ENCODE measurements at places on chromosomes 3 and 15.

DNA sequence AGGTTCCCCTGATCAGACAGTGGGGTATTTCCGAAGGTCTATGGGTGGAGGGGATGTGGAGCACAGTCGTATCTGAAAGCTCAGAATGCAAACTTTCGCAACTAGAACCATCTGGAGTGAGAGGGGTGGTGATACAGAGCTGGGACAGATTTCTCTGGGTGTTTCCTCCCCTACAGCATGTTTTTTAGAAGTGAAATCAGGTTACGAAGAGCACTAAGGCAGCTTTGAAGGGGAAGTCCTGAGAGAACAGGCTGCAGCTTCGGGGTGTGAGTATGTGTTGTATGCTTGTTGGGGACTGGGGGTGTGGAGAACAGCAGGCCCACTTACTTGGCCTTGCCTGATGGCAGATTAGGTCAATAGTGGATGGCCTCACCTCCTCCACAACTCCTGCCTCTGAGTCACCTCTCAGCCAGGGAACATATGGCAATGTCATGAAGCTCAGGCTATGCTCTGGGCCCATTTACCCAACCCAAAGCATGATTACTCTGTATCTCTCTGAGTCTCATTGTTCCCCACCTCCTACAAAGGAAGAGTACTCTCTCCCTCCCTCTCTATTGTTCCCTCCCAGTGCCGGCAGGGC, 107.2 kb upstream of the RASGRP1 start:
- DNase-seq = no peak

DNA sequence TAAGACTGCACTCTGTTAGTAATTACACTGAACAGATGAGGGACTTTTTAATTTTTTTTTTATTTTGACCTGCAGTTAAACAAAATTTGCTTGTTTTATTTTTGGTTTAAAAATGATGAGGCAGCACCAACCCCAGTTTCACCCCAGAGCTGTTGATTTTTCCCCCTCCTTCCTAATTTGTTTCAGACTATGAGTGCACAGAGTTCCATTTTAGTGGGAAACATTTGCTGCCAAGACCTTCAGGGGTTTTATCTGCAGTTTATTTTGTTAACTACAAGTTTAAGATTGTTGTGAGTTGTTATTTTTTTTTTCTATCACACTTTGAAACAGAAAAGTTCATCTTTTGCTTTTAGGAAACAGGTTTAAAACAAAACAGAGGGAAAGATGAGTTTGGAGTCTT, 455.9 kb upstream of the NR2F2 start:
- DNase-seq = no peak

DNA sequence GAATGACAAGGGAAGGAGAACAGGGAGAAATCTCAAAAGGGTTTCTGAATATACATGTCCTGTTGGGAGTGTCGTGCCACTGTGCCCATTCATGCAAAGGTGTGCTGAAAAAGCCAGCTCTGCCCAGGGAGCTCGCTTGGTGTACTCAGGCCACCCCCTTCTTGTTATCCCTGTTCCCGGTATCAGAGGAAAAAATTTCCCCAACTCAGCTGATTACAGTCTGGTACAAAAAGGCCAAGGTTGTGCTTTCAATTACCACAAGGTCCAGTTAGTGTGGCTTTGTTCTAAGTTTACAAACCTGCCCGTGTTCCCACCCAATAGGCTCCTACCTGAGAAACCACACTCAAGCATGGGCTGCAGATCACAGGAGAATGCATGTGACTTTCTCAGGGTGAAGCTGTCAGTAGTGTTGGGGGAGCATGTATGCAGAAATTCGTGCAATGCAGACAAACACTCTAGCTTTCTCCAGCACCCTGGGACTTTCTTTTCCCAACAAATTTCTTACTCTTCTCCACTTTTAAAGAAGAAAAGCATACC, 648.5 kb downstream of the NR2F2 start:
- no peak for DNase-seq

GRCh38 chr15:62935300-62936081, 107.1 kb upstream of the TPM1 start:
- DNase-seq = no peak

- no peak for DNase-seq
Observed at GRCh38 chr3:129822679-129823078, 70.8 kb downstream of the TMCC1 start.

GRCh38 chr15:81418444-81418843, 44.4 kb upstream of the TMC3 start:
- DNase-seq = no peak

GRCh38 chr3:90091549-90091948, 984.1 kb downstream of the EPHA3 start:
- no peak for DNase-seq

- no peak for DNase-seq
Observed at GRCh38 chr15:31469786-31470525, 143.3 kb downstream of the KLF13 start.

DNA sequence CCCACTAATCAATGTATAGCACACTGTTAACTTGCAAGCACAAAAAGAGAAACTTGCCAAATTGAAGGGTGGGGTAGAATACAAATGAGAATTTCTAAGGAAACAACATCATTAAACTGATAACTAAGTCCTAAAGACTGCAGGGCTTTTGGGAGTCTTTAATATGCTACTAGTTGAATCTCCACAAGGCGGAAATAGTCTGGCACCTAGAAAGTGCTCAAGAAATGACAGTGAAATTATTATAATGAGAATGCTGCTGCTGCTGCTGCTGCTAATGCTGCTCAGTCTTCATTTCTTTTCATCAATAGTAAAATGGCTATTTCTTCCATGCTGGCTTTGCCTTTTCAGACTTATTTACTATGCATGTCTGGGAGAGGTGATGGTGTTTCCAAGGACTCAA, 91.8 kb downstream of the BTD start:
- DNase-seq = no peak

DNA sequence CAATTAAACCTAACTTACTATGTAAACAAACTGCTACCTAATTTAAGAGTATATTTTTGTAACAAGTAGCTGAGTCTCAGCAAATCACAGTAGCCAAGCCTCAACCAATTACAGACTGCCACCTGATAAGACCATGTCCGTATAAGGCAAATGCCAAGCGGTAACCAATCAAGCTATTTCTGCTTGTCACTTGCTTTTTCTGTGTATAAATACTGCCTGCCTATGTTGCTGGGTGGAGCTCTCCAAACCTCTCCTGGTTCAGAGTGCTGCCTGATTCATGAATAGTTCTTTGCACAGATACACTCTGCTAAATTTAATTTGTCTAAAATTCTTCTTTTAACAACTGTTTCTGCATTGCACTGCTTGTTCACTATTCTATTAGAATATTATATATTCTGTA, 42.6 kb downstream of the ZNF148 start:
- no peak for DNase-seq

- no peak for DNase-seq
Observed at GRCh38 chr15:40281801-40282146, 1.1 kb downstream of the ANKRD63 start.

GRCh38 chr3:61090389-61091169, 160.7 kb downstream of the FHIT start:
- DNase-seq = no peak

- DNase-seq = no peak
Observed at GRCh38 chr3:54131890-54132289, 9.5 kb downstream of the CACNA2D3 start.

DNA sequence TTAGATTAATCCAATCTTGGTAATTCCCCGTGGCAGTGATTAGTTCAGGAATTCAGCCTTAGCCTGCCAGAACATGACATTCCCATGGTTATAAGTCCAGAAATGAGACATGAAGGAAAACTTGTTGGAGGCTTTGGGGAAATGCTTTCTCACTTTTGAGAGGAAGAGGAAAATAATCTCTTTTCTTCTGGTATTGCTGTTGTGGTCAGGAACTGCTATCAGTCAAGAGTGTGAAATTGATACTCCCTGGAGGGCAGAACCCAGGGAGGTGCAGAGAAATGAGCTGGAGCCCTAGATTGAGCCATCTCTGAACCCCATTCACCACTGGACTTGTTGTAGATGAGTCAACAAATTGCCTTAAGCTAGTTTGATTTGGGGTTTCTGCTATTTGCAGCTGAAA, 38.6 kb upstream of the APH1B start:
- DNase-seq = no peak

DNA sequence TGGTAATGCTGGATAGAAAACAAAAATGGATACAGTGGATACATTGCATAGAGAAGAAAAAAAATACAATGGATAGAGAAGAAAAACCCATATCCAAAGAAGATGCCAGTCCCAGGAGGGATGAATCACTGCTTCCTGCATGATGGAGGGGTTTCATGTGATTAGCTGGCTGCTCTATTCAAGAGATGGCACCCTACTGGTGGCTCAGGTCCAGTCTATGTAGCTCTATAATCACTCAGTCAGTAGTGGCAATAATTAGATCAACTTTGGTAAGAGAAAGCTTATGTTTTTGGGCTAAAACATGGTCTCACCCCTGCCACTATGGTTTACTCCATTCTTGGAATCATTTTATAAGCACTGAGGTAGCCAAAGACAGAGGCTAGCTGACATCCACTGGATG, 33.7 kb upstream of the NOX5 start:
- no peak for DNase-seq

- no peak for DNase-seq
Observed at GRCh38 chr3:187005827-187006481, 75.6 kb downstream of the ST6GAL1 start.

- no peak for DNase-seq
Observed at GRCh38 chr3:151841801-151842200, 27.9 kb downstream of the AADAC start.

GRCh38 chr15:67144609-67145311, 79.4 kb downstream of the SMAD3 start:
- no peak for DNase-seq

DNA sequence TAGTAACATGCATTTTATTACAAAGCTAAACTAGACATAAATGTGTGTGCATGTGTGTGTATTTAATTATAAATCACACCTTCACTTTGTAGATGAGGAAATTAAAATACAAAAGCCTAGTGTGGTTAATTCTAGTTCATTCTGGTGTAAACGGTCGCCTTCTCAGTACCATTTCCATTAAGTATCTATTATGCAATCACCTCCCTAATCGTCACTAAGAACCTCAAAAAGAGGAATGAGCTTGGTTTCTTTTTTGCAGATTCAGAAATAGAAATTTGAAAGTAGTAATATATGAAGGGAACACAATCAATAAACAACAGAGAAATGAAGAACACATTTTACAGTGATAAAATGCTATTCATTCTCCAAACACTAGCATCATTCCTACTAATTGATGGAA, 233.2 kb downstream of the ZBBX start:
- DNase-seq = no peak

- no peak for DNase-seq
Observed at GRCh38 chr15:48040166-48040817, 80.5 kb upstream of the SLC24A5 start.

GRCh38 chr3:25945836-25946235, 155.9 kb downstream of the OXSM start:
- DNase-seq = no peak

- DNase-seq = no peak
Observed at GRCh38 chr3:8182904-8183303, 318.7 kb upstream of the LMCD1 start.

- DNase-seq = no peak
Observed at GRCh38 chr3:43043071-43043766, 62.7 kb downstream of the POMGNT2 start.

DNA sequence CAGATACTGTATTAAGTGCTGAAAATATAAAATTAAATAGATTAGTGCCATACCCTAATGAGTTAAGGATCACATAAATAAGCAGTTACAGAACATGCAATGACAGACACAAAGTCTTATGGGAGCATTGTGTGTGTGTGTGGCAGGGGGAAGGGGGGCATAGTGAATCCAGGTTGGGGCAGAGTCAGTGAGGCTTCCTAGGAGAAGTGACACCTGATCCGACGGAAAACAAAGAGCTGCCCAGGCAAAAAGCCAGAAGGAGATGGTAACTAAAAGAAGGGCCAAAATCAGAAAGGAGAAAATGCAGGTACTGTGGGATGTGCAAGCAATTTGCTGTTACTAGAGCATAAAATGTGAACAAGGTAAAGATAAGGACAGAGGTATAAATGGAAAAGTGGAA, 80.1 kb upstream of the CHRM5 start:
- DNase-seq = no peak

DNA sequence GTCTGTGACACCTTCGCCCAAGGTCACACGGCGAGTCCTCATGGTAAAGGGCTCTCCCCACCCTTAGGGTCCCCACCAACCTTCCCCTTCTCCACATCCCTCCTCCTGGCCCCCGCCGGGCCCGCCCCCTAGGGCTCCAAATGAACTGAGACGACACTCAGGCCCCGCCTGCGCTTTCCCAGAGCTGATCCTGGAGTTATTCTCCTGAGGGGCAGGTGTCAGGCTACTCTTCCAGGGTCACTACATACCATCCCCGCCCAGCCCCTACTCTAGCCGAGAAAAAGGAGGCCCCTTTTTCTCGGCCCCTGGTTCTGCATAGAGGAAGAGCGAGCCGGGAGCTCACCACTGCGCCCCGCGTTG, 292 bp downstream of the USP4 start:
- DNase-seq = no peak

- DNase-seq = no peak
Observed at GRCh38 chr15:38818157-38818790, 253.7 kb upstream of the RASGRP1 start.

GRCh38 chr3:9934235-9934621, 594 bp downstream of the CRELD1 start:
- peak; percentile 53 for DNase-seq
